Stimulated activated CD4-positive, alpha-beta T cell treated with anti-CD3 and anti-CD28 coated beads, Interleukin-1b, Interleukin-23, amount 100 ng/mL, for 1 hour (primary cell): ENCODE measurements at places on chromosomes 1 and 21.

DNA sequence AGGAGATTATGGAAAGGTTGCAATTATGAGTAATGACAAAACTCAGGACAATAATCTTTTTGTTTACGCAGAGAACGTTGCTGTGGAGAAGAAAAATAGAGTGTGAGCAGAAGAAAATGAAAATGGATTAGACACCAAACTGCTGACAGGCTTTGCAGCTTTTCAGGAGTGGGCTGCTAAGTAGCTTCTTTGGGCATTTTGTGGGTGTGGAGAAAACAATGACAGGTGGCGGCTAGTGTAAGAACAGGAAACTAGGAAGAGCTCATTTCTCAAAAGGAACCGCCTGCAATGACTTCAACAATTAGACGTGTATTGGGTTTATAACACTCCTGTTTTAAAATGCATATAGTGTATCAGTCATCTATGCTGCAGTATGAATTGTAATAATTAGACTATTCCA, 18.3 kb upstream of the PALMD start:
- no peak for DNase-seq

- DNase-seq: no peak
Measured at GRCh38 chr1:82367456-82367855, 566.7 kb downstream of the ADGRL2 start.

DNA sequence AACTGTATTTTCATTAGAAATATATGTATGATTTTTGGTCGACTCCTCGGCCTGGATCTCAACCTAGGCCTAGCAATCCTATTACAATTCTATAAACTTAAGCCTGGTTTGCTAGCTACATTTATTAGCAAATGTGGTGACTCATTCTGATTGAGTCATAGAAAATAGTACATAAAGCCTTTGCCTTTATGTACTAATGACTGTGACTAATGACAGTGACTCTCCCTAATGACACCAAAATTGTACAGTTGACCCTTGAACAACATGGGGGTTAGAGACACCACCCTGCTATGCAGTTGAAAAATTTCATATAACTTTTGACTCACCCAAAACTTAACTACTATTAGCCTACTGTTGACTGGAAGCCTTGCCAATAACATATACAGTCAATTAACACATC, 78.9 kb downstream of the CLEC20A start:
- DNase-seq: no peak

DNA sequence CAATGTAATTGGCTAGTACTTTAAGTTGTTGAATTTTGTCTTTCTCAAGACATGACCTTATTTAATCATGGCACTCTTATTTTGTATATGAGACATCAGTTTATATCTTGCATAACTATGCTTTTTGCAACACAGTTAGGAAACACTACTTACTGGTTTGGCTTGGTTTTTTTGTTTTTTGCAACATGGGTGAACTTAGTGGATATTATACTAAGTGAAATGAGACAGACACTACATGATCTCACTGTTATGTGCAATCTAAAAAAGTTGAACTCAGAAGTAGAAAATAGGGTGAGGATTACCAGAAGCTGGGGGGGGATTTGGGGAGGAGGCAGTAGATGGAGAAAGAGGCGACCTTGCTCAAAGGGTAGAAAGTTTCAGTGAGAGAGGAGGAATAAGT, 132.1 kb downstream of the PLA2G4A start:
- DNase-seq: no peak

DNA sequence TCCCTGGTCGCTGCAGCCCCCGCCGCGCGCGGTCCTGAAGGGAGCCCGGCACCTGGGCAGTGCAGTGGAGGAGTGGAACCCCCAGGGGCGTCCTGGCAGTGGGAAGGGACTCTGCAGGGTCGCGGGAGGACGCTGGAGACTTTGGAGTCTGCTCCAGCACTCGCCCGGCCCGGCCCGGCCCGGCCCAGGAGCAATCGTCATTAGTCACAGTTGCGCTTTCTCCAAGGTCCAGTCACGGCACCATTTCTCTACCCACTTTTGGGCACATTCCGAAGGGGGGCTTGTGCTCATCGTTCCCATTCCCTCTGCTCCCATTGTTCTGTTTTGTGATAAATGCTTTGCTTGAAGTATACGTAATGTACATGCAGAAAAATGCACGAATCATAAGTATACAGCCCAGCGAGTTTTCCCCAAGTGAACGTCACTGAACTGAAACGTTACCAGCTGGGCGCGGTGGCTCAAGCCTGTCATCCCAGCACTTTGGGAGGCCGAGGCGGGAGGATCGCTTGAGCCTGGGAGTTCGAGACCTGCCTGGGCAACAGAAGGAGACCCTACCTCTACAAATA, 999 bp downstream of the THAP3 start:
- DNase-seq: no peak

DNA sequence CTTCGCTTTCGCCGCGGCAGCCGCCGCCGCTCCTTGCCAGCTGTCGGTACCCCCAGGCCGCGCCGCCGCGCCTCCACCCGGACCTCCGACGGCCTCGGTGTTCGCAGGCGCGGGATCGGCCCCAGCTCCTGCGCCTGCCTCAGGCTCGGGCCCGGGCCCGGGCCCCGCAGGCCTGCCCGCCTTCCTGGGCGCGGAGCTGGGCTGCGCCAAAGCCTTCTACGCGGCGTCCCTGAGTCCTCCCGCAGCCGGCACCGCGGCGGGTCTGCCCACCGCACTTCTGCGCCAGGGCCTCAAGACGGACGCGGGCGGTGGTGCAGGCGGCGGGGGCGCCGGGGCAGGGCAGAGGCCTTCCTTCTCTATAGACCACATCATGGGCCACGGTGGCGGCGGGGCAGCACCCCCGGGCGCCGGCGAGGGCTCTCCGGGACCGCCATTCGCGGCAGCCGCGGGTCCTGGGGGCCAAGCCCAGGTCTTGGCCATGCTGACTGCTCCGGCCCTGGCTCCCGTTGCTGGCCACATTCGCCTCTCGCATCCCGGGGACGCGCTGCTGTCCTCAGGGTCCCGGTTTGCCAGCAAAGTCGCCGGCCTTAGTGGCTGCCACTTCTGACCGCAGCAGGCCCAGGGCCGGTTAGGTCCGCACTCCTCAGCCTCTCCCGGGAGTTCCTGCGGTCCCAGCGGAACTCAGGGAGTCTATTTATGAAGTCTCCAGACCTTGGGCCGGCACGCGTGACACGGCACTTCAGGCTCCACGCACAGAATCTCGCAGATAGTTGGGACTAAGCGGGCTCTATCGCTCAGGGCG, 1.4 kb downstream of the FOXD2 start:
- DNase-seq: no peak

GRCh38 chr1:193457676-193458075, 271.3 kb upstream of the B3GALT2 start:
- no peak for DNase-seq

- DNase-seq: no peak
Measured at GRCh38 chr1:233641029-233641428, 27.1 kb downstream of the KCNK1 start.

GRCh38 chr1:91846007-91846638, 39.8 kb downstream of the TGFBR3 start:
- no peak for DNase-seq

- DNase-seq: peak; percentile 14
Measured at GRCh38 chr1:182054698-182055326, 6.7 kb downstream of the ZNF648 start.

- DNase-seq: no peak
Measured at GRCh38 chr1:119656410-119656955, 8.4 kb upstream of the ZNF697 start.
